ENCODE measurements at places on chromosomes 13 and 19.

- no peak for DNase-seq
These were observed 1.2 kb downstream of the ACP5 start for GRCh38 chr19:11576227-11576626.

DNA sequence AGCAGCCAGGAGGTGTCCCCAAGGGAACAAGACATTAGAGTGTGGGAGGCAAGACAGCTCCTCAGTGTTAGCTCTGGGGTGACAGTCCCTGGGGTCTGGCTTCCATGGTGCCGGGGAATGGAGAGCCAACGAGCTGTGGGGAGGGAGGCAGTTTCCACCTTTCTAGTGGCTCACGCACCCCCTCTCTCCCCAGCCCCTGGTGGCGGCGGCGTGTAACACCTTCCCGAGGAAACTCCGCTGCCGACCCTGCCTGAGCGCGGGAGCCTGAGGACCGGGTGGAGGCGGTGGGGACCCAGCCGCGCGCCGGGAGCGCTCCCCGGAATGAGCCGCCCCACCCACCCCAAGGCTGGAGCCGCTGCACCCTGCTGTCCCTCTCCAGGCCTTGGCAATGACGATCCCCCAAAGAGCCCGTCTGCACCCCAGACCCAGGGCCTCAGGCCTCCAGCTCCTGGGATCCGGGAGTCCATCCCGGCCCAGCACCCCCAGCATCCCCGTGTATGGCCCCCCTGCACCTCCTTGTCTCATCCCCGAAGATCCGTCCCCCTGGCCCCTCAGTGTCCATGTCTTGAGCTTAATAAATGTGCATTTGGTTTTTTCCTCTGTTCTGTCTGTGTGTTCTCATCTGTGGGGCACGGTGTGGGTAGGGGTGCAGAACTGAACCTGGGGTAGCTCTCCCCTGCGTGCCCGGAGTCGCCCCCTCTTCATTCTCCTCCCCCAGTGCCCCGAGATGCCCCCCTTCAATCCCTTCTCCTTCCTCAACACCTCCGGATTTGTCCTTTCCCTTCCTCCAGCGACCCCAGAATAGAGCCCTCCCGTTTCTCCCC is 622 bp upstream of the FXYD5 start:
- peak; percentile 37 for DNase-seq

GRCh38 chr13:50531917-50532899 is 311.3 kb downstream of the DLEU7 start:
- DNase-seq: no peak

DNA sequence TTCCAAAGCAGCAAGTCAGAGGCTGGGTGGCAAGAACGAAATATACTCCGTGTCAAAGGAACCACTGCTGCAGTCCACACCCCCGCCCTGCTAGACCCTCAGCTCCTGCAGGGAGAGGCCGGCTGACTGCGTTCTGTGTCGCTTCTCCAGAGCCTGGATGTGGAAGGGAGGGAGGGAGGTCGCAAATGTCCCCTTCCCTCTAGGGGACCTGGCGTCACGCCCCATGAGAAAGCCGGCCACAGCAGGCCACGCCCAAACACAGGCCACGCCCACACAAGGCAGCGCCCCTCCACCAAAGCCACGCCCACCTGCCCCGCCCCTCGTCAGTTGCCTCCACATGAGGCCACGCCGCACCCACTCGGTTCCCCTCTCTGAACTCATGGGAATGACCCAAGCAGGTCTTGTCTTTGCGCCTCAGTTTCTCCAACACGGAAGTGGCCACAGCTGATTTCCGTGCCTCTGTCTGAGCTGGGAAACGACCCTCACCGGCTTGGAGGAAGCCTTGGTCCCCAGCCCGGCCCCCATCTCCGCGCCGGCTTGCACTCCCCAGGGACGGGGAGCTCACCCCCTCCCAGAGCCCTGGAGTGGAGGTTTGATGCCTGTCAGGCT is 38.4 kb upstream of the TCF3 start:
- DNase-seq: no peak

GRCh38 chr13:52010890-52011631 is at the start of gene ATP7B:
TSS of gene ATP7B (minus strand) at chr13:52011450. CDS start at chr13:52011337, 113 bp downstream.
- peak; percentile 22 for DNase-seq

DNA sequence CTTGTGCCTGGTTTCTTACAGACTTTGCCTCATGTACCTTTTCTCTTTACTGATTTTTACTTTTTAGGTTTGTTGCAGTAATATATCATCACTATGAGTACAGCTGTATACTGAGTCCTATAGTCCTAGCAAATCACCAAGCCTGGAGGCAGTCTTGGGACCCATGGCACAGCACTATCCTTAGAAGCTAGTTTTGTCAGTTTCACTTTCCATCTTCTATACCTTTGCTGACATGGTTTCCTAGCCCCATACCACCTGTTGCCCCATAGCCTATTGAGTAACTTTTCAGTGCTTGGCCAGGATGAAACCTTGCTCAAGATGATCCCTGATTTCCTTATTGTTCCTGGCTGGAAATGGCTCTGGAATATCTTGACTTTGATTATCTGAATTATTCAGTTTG is 826.4 kb downstream of the GPC5 start:
- no peak for DNase-seq

DNA sequence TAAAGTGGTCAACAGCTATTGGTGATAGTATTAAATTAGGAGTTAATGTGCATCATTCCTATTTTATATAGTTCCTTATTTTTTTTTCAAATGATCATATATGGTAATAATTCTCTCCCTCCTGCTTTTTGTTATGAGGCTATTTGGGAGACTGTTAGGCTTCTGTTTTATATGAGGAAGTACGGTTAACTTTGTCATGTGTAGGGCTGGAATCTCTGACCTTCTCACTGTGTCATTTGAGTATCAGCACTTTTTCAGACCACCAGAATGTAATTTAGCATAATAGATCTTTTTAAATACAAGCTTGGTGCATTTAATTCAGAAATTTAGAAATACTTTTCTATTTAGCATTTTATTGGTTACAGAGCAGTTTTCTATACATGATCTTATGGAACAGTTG is 7.7 kb downstream of the DGKH start:
- no peak for DNase-seq

GRCh38 chr13:72798817-72799216 is 16.9 kb downstream of the PIBF1 start:
- no peak for DNase-seq

DNA sequence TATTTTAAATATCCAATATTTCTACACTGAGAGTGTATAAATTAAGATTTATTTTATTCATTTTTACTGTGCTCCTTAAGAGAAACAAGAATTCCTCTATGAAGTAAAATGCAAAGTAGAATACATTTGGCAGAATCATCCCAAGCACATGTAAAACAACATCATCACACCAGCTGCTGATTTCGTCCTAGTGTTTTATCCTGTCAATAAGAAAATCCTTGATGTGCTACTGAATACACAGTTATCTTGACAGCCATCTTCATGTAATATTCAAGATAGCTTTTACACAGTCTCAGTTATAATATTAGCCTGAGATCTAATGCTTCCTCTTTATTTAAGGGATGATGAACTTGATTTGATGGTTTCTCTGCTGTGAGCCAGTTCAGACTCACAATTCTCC is 282.4 kb downstream of the MZT1 start:
- DNase-seq: no peak

DNA sequence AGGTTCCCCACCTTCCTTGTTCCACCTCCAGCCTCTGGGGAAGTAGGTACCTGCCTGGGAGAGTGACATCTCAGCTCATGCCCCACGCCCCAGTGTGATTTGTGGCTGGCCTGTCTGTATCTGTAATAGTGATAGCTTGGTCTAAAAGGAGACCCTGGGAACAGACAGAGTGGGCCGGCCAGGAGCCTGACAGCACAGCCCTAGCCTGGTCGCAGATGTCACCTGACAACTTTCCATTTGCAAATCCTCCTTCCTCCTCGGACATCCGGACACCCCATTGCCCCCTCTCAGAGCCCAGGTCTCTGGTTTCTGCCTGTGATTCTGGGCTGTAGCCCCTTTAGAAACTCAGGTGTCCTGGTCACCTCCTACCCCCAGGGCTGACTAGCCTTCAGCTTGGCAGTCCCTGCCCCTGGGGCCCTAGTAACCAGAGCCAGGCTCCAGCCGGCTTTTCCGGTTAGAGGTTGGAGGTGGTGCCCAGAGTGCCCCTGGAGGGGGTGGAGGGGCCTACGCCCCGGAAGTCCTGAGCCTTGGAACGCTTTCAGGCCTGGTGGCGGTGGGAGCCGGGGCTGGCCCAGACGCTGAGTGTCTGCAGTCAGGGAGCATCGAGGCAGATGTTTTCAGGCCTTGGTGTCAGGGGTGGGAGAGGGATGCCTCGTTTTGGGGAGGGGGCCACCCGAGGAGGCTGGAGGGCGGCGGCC is 6.5 kb downstream of the LRRC8E start:
- DNase-seq: no peak

- no peak for DNase-seq
These were observed 106.0 kb downstream of the STK24 start for GRCh38 chr13:98470920-98471319.

GRCh38 chr19:9565900-9566705 is 18.2 kb downstream of the ZNF121 start:
- DNase-seq: no peak

- DNase-seq: no peak
These were observed 20.8 kb upstream of the ZNF266 start for GRCh38 chr19:9456018-9456689.

DNA sequence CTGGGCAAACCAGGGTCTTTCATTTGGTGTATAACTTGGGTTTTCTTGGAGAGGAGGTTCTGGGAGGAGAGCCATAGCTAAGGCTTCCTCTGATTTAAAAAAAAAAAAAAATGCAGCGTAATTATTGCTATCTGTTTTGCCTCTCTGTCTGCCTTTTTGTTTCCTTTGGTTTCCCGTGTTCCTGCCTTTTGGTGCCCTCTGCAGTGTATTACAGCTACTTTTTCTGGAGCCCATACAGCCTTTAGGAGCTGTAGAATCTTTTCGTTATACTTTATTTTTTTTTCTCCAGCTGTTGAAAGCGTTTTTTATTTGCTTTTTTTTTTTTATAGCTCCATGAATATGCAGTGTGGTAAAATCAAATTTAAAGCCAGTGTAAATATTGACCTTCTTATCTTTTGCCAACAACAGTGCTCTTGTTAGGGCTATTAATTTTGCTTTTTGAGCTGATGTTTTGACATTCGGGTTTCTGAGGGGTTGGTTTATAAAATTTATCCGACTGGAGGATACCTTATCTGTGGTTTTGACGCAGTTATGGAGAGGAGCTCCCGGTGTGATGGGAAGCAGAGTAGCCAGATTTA is 38.1 kb downstream of the ZNF493 start:
- DNase-seq: no peak

- no peak for DNase-seq
These were observed 502.7 kb downstream of the UQCRFS1 start for GRCh38 chr19:28710278-28710677.

DNA sequence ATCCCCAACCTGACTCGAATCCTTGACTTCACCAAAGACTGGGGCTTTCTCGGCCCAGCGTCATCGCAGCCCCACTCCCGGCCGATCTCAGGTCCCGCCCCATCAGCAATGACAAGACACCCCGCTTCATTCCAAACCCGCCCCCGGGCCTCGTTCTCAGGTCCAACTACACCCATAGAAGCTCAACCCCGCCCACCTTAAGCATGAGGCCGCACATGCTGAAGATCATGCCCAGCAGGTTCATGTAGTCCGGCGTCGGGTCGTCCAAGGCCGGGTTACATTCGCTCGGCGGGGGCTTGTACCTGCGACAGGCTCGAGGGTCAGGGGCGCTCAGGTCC is 2.3 kb downstream of the WDR83 start:
- DNase-seq: peak; percentile 61

DNA sequence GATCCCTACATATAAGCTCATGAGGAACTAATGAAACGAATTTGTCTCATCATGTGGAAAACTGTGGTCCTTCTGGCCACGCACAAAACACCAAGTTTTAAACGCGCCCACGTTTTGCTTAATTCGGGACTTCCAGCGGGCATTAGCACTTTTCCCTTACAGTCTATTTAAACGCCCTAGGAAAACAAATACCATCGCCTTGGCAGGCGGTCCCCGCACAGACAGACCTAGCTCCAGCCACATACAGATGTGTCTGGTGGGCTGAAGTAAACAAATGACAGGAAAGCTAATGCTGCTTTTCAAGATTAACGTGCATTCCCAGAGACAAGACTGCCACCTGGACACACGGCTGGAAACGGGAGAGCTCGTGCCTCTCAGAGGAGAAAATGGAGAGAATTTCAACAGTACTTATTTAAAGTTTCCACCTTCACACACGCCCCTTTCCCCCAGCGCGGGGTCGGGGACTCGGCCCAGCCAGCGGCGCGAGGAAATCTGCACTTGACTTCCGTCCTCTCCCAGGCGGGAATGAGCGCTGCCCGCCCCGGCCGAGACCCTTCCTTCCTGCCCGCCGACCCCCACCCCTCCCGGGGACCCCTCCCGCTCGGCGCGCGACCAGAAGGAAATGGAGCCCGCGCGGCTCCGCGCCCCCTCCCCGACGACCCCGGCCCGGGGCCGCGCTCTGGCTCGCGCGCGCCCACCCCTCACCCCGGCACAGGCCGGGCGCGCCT is 931 bp downstream of the USP12 start:
- peak; percentile 54 for DNase-seq

DNA sequence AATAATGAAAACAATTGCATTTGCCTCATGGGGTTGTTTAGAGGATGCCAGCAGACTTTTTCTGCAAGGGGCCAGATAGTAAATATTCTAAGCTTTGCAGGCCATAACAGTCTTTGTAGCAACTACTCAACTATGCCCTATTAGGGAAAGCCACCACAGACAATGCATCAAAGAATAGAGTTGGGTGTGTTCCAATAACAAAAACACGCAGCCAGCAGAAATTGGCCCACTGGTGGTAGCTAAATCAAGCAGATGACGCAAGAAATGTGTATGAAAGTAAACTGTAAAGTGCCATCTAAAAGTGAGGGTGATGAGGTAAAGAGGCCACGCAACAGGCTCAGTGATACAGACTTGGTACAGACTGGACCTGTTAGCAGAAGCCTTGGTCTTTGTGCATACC is 75.2 kb upstream of the SIAH3 start:
- DNase-seq: no peak

DNA sequence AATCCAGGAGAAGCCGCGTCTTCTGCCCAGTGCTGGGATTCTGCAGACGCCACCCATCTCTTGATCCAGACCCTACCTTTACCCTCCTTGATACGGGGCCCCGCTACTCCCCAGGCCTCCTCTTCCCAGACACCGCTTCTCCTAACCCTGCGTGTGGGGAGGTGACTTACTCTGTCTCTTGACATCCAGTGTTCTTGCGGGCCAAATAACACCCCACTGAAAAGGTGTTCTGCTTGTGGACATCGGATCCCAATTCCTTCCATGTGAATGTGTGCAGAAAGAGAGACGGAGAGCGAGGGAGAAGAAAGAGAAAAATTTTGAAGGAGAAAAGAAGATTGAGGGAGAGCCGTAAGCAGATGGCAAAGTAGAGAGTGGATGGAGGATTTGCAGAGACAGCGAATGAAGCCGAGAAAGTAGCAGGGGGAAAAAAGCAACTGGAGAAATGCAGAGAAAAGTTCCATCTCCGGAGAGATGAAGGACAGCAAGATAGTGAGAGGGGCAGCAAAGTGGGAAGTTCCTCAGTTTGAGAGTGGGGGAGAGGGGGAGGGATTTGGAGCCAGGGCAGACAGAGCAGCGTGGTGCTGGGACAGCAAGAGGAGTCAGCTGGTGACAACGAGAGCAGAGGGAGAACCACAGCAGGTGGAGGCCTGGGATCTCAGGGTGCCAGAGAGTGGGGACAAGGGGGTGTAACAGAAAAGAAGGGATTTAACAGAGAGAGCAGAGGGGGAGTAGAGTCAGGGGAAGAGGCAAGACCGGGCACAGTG is 814 bp downstream of the ZNF480 start:
- DNase-seq: no peak

Measured in heart left ventricle (tissue), 16 donors.